ENCODE measurements at places on chromosomes 3 and 15.

DNA sequence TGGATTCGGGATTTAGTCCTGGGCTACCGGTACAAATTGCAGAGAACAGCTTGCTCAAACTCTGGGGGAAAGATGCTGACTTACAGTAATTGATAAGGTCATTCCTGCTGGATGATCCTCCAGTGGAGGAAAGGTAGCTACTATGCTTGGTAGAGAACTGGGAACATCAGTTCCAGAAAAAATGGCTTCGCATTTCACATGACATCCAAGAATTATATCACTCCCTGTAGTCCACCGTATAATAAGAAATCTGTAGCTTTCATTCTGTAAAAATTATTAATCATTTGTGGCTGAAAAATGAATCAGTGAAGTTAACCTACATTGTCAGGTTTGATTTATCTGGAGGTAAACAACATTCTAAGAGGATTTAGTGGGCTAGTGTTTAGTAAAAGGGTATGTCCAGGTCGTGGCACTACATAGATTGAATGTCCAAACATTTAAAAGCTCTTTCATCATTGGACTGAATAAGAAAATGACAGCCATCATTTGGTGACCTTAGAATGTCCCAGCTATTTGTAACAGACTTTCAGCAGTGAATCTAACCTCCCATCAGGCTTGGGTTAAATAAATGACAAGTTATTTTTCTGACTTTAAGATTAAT lies 203.2 kb upstream of the TMCO5A start:
- no peak for DNase-seq

DNA sequence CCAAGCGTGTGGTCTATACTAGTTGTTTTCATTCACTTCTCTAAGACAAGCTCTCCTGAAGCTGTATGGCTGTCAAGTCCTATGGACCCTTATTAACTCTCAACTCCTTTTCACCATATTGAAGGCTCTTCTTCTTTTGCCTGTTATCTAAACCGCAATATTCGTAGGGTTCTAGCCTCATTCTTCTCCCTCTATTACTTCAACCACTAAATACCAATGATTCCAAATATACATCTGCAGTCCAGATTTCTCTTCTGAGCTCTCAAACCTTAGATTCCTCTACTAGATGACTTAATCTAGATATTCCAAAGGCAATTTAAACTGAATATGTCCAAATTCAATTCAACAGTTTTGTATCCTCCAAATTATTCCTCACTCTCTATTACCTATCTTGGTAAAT lies 24.6 kb downstream of the AQR start:
- no peak for DNase-seq

DNA sequence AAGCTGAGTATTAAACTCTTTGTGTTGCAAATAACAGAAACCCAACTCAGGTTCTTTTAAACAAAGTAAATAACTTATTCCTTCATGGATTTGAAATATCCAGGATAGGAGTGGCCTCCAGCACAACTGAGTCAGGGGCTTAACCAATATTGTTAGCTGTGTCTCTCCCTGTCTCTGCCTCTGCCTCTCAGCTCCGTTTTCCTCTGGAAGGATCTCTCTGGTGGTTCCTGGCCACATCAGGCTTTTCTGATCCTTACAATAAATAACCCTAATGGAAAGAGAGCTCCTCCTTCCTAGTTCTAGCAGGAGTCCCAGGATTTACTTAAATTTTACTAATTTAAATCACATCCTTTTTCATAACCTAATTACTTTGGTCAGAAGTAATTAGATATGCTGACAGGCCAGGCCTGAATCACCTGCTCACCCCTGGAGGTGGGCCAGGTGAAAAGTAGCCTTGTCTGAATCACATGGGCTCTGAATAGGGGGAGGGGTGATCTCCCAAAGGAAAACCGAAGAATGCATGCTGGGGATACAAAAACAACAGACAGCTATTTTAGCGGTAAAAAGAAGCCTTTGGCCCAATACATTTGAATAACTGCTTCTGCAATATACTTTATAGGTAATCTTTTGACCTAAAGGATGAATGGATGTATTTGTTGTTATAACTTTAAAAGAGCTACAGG lies 75.4 kb downstream of the REC114 start:
- DNase-seq: no peak

DNA sequence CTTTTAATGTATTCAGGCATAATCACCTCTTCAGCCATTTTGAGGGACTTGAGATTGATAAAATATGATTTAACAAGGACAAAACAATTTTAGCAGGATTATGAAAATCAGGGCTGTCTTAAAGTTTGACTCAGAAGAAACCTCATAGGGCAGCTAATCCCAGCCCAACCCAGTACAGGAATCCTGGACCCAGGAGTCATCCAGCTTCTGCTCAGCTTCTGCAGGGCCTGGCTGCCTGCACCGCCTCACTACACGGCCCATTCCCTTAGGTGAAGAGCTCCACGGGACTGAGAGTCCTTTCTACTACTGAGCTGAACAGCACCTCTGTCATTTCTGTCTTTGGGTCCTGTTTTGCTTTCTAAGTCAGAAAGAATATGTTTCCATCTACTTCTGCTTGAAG lies 37.5 kb downstream of the ARHGAP31 start:
- no peak for DNase-seq

DNA sequence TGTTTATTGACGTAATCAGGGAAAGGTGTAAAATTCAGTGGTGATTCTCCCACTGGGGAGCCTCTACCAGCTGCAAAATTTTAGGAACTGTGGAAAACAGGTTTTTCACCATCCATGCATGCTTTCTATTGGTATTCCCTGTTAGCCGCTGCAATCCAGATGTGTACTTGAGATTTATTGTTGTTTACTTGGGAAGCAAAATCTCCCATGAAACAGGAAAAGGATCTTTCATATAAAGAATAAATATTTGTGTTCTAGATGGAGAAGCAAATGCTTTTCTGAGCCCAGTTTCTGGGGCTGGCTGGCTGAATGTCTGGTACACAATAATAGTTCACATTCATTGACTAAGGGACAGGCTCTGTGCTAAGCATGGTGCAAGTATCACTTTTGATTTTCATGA lies 144.6 kb upstream of the RASGRP1 start:
- no peak for DNase-seq

DNA sequence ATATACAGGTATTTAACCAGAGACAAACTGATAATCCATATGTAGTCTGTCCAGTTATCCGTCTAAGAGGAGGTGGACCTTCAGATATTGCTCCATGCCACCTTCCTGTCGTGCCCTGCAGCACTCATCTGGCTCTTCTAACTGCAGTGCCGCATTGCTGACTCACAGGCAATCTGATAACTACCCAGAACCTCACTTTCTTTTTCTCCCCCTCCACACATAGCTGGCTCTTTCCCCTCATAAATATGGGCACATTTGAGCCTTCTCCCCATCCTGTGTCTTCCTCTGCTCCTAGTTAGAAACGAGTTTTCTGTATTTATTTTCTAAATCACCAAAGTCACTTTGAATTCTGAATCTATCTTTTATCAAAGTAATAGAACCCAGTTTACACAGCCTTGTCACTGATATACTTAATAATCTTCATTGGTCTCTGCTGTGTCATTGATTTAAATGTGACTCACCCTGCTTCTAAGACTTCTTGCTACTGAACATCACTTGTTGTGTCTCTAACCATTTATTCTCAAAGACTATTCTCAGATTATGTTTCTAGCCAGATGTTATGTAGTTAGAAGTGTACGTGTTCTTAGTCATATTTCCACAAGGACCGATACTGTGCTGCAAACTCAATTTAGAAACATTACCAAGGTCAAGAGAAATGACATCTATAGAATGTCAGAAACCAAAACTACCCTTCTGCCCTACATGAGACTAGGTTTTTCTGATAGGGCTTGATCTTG lies 17.4 kb upstream of the KCNMB2 start:
- no peak for DNase-seq

GRCh38 chr3:131484496-131485111 lies 18.2 kb downstream of the MRPL3 start:
- no peak for DNase-seq

- no peak for DNase-seq
Measured at GRCh38 chr3:110344897-110345767, 726.5 kb upstream of the NECTIN3 start.

GRCh38 chr3:107212618-107213017 lies 164.6 kb upstream of the CCDC54 start:
- DNase-seq: no peak

DNA sequence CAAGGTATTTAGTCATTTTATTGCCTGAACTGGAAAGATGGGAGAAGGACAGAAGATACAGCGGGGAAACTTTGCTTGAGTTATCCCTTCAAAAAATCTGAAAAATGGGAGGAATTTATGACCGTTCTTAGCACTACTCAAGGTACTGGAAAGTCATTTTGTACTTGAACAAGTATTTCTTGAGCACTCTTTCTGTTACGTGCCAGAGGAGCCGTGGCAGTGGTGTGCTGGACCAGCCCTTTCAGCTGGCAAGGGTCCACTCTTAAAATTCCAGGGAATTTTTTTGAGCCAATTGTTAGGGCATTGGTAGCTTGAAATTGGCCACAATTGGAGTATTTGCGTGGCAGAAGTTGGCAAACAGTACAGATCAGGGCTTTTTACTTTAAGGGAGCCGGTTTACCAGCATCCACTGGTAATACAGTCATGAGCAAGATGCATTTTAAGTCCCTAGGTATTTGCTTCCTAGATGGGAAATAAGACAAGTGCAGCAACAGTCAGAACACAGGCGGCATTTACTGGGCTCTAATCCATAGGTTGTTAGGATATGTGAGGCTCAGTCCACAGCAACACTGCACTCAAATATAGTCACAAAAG lies 145.9 kb upstream of the ST8SIA2 start:
- DNase-seq: no peak

DNA sequence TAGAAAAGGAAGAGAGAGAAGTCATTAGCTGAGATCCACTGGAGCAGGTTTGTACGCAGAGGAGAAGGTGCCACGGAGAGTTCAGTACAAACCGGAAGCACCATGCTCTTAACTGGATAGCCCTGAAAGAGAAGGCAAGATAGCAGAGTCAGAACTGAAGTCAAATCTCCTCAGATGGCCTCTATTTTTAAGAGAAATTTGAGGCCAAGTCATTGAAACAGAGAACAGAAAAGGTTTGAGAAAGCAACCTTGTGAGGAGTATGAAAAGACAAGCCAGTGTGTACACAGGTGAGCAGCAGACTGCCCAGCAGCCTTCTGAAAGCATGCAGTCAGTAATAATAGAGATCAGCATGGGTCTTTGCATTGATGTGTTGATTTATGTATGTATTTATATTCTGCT lies 66.1 kb upstream of the SPRED1 start:
- DNase-seq: no peak

- DNase-seq: no peak
Measured at GRCh38 chr3:61742006-61742405, 180.6 kb downstream of the PTPRG start.

DNA sequence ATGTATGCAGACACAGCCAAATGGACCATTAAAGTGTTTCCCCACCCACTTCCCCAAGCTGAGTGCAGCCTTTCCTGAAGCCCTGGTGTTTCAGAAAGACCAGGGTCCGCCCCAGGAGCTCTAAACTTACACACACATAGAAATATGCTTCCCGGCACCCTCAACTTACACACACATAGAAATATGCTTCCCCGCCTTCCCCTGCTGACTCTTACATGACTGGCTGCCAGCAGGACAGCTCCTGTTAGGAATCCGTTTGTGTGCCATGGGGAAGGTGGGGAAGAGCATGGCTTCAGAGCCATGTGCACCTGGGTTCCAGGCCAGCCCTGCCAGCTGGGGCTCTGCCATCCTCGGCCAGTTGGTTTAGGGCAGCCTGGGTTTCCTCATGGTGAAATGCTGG lies 3.6 kb downstream of the CLEC3B start:
- no peak for DNase-seq

DNA sequence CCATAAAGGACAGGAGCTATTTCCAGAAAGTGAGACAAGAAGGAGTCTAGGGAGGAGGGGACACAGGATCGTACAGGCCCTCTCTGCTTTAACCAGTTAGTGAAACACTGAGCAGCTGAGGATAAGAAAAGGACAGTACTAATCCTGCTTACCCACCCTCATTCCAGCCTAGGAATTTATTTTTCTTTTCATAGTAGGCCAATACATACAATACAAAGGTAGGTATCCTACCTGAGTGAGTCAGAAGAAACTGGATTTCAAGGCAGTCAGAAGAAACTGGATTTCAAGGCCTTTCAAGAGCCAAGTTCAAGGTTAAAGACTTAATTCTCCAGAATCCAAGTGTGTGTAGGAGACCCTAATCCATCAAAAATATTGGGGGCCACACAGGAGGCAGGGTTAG lies 65.3 kb downstream of the EOMES start:
- no peak for DNase-seq

- no peak for DNase-seq
Measured at GRCh38 chr3:72698154-72698917, 149.9 kb downstream of the SHQ1 start.

DNA sequence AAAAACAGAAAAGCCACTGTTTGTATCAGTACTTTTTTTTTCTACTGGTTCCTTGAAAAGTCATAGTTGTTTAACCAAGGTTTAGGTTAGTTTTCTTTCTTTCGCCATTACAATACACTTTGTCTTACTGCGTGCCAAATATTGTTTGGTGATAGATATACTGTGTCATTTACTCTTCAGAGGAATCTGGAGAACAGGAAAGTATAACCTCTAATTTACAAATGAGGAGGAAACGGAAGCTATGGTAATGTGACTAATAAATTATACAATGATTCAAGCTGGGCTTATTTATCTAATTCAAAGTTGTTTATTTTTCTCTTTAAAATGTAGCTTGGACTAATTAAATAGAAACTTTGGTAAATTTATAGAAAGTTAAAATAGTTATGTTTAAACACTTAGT lies 96.2 kb upstream of the ROBO2 start:
- no peak for DNase-seq

DNA sequence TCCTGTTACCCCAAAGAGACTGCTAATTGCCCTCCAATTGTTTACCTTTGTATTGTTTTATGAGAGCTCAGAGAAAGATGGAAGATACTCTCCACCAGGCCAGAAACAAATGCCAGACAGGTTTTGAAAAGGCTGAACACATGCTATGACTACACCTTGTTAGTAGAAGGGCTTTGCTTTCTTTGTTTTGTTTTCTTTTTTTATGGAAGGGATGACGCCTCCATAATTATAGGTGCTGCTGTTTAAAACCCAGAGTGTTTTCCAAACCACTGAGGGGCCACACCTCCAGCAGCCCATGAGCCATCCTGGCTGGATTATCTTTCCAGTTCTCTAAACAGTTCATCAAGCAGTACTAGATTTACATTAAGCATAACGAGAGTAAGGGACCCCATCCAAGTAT lies 5.6 kb upstream of the FOXP1 start:
- DNase-seq: no peak

- DNase-seq: no peak
Measured at GRCh38 chr3:195160908-195161434, 110.0 kb downstream of the XXYLT1 start.

GRCh38 chr15:29842290-29842689 lies 20.0 kb upstream of the TJP1 start:
- no peak for DNase-seq

GRCh38 chr3:17074559-17074958 lies 189.8 kb downstream of the PLCL2 start:
- no peak for DNase-seq

DNA sequence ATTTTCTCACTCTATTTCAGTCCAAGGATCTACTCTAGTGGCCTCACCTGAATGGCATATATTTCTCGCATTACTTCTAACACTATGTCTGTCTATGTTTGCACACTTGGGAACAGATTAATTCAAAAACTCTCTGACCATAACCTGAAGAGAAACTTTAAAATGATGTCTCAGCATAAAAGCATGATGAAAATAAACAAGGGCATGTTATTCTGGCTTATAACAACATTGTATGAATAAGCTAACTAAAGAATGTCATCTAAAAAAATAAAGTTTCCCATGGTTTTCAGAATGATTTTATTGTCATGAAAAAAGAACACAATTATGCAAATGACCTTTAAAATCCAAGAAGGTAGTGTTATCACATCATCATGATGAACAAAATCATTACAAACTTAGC lies 85.5 kb upstream of the ROBO2 start:
- DNase-seq: no peak
